Tibial nerve (tissue), 4 donors: ENCODE measurements at places on chromosomes 12 and 14. TPM values are rescaled to one million over a fixed set of nuclear protein-coding genes. Genes with fewer than 3 reads are reported as not detected.

DNA sequence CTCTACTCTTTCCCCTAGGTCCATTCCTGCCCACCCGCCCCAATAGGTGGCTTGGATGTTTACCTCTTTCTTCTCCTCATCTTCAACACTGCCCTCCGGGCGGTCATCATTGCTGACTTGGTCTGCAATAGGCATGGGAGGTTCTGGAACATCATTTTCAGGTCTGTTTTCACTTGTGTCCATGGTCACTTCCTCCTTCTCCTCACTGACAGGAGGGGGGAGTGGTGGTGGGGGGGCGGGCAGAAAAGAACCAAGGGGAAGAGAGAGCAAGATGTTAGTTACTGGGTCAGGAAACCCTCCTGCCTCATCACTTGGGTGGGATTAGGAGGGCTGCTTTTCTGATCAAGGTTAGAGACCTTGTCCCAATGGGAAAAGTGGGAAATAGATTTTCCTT lies 12.1 kb upstream of the CDH24 start:
- no peaks in the 10 kb centered on the region for H3K27me3 ChIP-seq
- no peak for DNase-seq
- peaks cover 19% of the 10 kb centered on the region for H3K4me1 ChIP-seq
- no peak overlapping the region for H3K4me3 ChIP-seq
- H3K27ac ChIP-seq = no peak overlapping the region

The CDK2 gene
- total RNA-seq = 22.2 TPM

DNA sequence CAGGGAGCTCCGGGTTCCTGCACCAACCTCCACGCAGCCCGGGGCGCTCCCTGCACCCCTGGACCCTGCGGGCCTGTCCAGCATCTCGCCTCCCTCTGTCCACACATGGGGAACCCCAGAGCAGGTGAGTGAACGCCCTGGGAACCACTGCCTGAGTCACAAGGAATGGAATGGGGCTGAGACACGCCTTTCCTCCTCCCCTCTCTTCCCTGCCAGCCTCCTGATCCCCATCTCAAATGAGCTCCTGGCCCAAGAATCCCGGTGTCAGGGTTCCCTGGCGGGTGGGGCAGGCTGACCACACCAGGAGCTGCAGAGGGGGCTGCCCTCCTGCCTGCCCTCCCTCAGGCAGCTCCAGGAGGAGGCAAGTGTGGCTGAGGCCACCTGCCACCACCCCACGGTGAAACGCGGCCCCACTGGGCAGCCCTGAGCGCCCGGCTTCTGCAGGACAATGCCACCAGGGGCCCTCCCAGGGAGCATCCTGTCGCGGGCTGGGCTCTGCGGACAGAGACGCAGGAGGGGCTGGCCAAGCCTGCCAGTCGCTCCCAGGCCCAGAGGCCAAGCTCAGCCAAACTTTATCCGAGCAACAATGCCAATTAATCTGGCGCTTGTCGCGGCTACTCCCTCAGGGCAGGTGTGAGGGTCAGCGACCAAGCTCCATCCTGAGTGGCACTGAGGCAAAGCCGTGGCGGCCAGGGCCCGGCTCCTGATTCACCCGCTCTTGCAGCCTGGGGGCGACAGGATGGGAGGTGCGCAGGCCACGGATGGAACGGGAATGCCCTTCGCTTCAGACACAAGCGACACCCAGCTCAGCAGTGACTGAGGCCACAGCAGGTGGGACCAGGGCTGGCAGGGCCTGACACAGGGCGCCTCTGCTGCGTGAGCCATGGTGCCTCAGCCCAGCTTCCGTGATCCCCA lies 44.3 kb downstream of the GALNT9 start:
- no peaks in the 10 kb centered on the region for H3K36me3 ChIP-seq
- no peak overlapping the region for H3K27ac ChIP-seq
- no peak for DNase-seq
- no peaks in the 10 kb centered on the region for H3K4me1 ChIP-seq
- no peak overlapping the region for H3K4me3 ChIP-seq

The DLGAP5 gene
- not detected for total RNA-seq

The KCNMB4 gene
- 38.5 TPM for total RNA-seq

DNA sequence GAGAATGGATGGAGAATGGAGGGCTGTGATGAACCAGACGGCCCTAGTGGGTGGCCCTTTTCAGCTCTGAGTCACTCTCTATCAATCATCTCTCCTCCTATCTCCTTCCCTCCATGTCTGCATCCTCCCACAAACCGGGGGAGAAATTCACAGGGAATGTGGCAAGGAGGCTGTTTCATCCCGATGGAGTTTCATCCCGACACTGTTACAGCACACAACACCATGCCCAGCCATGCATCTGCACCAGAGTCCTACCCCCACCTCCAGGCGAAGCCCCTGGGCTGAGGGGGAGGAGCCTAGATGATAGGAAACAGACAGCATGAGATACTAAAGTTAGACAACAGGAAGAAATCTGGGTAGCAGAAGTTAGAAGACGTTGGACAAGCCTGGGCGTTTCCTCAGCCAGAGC lies 20.8 kb downstream of the SLC8B1 start:
- H3K4me3 ChIP-seq = no peak overlapping the region
- peaks cover 18% of the 10 kb centered on the region for H3K36me3 ChIP-seq
- H3K27me3 ChIP-seq = no peaks in the 10 kb centered on the region
- no peaks in the 10 kb centered on the region for H3K4me1 ChIP-seq
- no peak overlapping the region for H3K27ac ChIP-seq

The P2RX7 gene
- total RNA-seq = 5.2 TPM

- no peak overlapping the region for H3K27ac ChIP-seq
- H3K27me3 ChIP-seq = no peaks in the 10 kb centered on the region
- no peaks in the 10 kb centered on the region for H3K36me3 ChIP-seq
- no peak for DNase-seq
- H3K4me1 ChIP-seq = no peaks in the 10 kb centered on the region
These were observed 28.5 kb downstream of the PAWR start for GRCh38 chr12:79662046-79662811.

GRCh38 chr12:54054742-54055194 lies 1.1 kb downstream of the HOXC4 start:
- peak overlapping the region; percentile 72 for H3K27ac ChIP-seq
- H3K4me3 ChIP-seq = peak overlapping the region; percentile 49
- no peak for DNase-seq

The RNASE2 gene
- total RNA-seq = 3.5 TPM

DNA sequence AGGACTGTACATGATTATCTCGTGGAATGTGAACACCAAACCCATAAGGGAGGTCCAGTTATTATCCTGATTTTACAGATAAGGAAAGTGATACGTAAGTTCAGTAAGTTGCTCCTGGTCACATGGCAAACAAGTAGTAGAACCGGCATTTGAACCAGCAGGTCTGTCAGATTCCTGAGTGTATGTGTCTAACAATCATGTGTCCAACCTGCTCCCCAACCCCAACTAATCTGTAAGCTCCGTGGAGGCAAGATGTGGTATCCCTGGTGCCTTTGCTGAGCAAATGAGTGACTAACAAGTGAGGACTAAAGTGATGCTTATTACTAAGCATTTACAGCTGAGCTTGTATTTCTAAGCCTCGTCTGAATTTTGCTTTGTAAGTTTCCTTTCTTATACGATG lies 65.9 kb downstream of the PTPN21 start:
- no peaks in the 10 kb centered on the region for H3K27me3 ChIP-seq
- no peak overlapping the region for H3K4me3 ChIP-seq
- H3K4me1 ChIP-seq = no peaks in the 10 kb centered on the region
- DNase-seq = no peak

- no peak for DNase-seq
- H3K36me3 ChIP-seq = no peaks in the 10 kb centered on the region
- H3K27me3 ChIP-seq = no peaks in the 10 kb centered on the region
- H3K27ac ChIP-seq = no peak overlapping the region
These were observed 222.3 kb downstream of the RAD51B start for GRCh38 chr14:68041876-68042354.

DNA sequence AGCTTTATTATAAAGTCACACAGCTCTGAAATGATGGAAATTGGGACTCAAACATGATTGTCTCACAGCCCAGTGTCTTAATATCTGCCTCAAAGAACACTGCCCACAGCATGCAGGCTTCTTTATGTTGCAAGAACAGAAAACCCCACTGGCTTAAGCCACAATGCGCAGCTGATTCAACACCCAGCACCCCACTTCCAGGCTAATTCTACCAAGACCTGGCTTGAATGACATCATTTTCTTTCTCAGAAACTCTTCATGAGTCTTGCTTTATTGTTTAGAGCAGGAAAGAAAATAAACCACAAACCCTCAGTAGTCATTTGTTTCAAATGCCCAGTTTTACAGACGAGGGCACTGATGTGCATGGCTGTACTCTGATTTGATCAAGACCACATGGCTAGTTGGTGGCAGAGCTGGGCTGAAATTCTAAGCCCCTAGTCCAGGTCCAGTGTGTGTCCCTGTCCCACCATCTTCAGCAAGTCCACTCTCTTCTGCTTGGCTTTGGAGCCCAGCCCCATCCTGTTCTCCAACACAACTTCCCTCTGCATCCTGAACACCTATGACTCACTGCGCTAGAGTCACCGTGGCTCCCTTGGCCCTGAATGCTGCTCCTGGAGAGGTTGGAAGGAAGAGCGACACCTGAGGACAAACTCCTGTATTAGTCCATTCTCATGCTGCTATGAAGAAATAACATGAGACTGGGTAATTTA lies 50.3 kb upstream of the SRSF5 start:
- H3K27me3 ChIP-seq = no peaks in the 10 kb centered on the region
- no peaks in the 10 kb centered on the region for H3K4me1 ChIP-seq
- no peak for DNase-seq
- no peaks in the 10 kb centered on the region for H3K36me3 ChIP-seq

GRCh38 chr14:94936401-94936892 lies 166.5 kb upstream of the GSC start:
- no peaks in the 10 kb centered on the region for H3K4me1 ChIP-seq
- DNase-seq = peak; percentile 35
- H3K27ac ChIP-seq = peak overlapping the region; percentile 59
- no peaks in the 10 kb centered on the region for H3K36me3 ChIP-seq

The PDE6H gene
- total RNA-seq = not detected

- no peaks in the 10 kb centered on the region for H3K36me3 ChIP-seq
- no peak overlapping the region for H3K27ac ChIP-seq
- peaks cover 4% of the 10 kb centered on the region for H3K27me3 ChIP-seq
- no peak for DNase-seq
- no peak overlapping the region for H3K4me3 ChIP-seq
These were observed 22.6 kb downstream of the PLXNC1 start for GRCh38 chr12:94170690-94171594.

DNA sequence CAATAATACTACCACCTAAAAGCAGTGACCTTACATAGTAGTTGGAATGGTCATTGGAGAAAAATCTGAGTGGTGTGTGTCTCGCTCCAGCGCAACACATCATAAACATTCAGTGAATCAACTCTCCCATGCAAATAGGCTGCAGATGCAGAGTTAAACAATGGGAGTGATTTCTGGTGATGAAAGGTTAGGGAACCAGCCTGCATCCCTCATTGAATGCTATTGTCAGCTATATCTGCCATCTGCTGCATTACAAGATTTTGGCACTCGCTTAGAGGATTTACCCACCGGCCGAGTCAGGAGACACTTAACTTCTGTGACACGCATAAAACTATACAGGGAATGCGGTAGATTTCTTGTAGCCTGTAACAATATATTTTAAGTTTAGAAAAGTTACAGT lies 900.9 kb downstream of the FLRT2 start:
- H3K27ac ChIP-seq = no peak overlapping the region
- H3K27me3 ChIP-seq = no peaks in the 10 kb centered on the region
- DNase-seq = no peak
- H3K4me1 ChIP-seq = no peaks in the 10 kb centered on the region

The ACVRL1 gene
- 318 TPM for total RNA-seq

DNA sequence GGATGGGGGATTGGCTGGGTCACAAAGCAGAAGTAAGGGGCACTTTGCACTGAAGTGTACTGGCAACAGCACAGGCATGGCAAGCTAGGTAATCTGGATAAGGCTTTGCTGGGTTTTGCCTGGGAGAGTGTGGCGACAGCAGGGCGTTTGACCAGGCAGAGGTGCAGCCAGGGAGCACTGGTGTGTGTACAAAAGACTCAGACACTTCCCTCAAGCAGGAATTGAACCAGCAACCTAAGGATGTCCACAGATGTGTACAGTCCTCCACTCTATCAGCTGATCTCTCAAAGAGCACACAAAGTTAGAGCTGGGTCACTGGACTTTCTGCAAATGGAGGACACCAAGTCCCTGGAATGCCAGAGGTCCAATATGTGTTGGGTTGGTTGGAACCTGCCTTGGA lies 15.4 kb upstream of the RNASE4 start:
- H3K4me1 ChIP-seq = peaks cover under 1% of the 10 kb centered on the region
- H3K4me3 ChIP-seq = no peak overlapping the region
- H3K36me3 ChIP-seq = no peaks in the 10 kb centered on the region
- peaks cover 21% of the 10 kb centered on the region for H3K27me3 ChIP-seq
- no peak overlapping the region for H3K27ac ChIP-seq

GRCh38 chr12:116373572-116374206 lies 96.2 kb upstream of the MED13L start:
- no peak overlapping the region for H3K27ac ChIP-seq
- no peaks in the 10 kb centered on the region for H3K4me1 ChIP-seq
- no peaks in the 10 kb centered on the region for H3K27me3 ChIP-seq
- H3K36me3 ChIP-seq = no peaks in the 10 kb centered on the region
- no peak for DNase-seq

The OAS3 gene
- total RNA-seq = 9.0 TPM

DNA sequence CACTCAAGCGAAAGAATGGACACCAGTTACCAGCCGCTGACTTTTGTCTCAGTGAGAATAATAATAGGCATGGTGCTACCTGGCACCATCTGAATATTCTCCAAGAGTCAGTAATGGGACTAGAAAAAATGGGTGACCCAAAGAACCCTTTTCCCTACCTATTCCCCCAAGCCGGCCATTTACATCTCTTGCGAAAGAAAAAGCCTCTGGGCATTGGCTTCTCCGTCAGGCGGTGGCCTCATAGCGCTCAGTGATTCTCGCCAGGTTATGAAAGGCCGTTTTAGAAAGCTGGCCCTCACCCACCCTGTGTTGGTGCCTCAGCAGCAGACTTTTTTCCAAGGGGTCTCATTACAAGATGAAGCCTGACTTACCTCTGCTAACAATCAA lies 523 bp upstream of the SLC6A15 start:
- no peak for DNase-seq
- H3K4me1 ChIP-seq = peaks cover 10% of the 10 kb centered on the region
- no peak overlapping the region for H3K27ac ChIP-seq
- H3K36me3 ChIP-seq = no peaks in the 10 kb centered on the region

DNA sequence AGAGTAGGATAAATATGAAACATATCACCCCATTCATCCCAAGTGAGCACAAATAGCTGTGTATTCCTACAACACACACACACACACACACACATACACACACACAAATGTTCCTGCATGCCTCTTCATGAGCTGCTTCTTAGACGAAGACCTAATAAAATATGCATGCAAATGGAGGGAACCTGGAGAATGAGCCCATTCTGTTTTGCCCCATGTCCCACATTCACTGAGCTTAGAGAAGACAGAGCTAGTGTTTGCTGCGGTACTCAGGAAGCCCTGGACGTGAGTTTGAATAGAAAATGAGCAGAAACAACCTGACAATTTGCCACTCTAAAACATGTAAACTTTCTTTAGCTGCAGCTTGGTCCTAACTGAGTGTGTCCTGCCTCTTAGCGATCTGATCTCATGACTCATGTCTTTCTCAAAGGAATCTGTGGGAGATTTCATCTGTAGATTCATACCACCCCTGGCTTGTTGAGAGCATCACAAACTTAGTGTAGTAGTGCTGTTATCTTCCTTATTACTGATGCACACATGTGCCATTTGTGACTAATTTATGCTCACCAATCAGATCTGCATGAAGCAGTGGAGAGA lies 86.8 kb downstream of the ITPR2 start:
- no peak overlapping the region for H3K4me3 ChIP-seq
- H3K4me1 ChIP-seq = no peaks in the 10 kb centered on the region
- H3K27ac ChIP-seq = no peak overlapping the region

The SIX1 gene
- 6.5 TPM for total RNA-seq

- H3K27me3 ChIP-seq = no peaks in the 10 kb centered on the region
- no peak for DNase-seq
- no peaks in the 10 kb centered on the region for H3K4me1 ChIP-seq
- no peaks in the 10 kb centered on the region for H3K36me3 ChIP-seq
- no peak overlapping the region for H3K4me3 ChIP-seq
- H3K27ac ChIP-seq = no peak overlapping the region
These were observed 14.7 kb downstream of the PTCSC3 start for GRCh38 chr14:36161776-36162175.

The THAP2 gene
- 5.0 TPM for total RNA-seq
